ENCODE measurements at places on chromosomes 6 and 20.
A peak's percentile ranks its signal among the peaks of the same experiment; 100 is the strongest.

- H3K27me3 ChIP-seq = no peaks in the 10 kb centered on the region
- no peak for DNase-seq
- H3K4me3 ChIP-seq = no peak overlapping the region
- H3K36me3 ChIP-seq = peaks cover 6% of the 10 kb centered on the region
Observed at GRCh38 chr6:36539814-36540568, 7.3 kb downstream of the STK38 start.

DNA sequence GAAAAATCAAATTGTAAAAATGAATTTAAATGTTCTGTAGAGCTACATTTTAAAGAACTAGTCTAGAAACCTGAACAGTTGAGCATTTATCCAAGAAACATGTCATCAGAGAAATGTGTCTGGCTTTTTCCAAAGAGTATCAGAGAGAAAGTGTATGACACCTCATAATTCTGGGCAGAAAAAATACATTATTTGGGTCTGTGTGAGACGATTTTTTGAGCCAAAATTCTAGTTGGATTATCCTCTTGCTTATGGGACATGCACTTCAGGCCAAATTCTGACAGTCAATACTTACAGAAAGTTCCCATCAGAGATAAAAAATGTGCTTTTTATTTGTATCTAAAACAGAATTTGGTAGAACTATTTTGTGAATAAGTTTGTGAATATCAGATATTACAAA lies 1242.7 kb downstream of the EPHA7 start:
- no peaks in the 10 kb centered on the region for H3K36me3 ChIP-seq
- no peak overlapping the region for H3K27ac ChIP-seq
- DNase-seq = no peak
- H3K4me3 ChIP-seq = no peak overlapping the region
- H3K27me3 ChIP-seq = no peaks in the 10 kb centered on the region
- no peaks in the 10 kb centered on the region for H3K4me1 ChIP-seq

DNA sequence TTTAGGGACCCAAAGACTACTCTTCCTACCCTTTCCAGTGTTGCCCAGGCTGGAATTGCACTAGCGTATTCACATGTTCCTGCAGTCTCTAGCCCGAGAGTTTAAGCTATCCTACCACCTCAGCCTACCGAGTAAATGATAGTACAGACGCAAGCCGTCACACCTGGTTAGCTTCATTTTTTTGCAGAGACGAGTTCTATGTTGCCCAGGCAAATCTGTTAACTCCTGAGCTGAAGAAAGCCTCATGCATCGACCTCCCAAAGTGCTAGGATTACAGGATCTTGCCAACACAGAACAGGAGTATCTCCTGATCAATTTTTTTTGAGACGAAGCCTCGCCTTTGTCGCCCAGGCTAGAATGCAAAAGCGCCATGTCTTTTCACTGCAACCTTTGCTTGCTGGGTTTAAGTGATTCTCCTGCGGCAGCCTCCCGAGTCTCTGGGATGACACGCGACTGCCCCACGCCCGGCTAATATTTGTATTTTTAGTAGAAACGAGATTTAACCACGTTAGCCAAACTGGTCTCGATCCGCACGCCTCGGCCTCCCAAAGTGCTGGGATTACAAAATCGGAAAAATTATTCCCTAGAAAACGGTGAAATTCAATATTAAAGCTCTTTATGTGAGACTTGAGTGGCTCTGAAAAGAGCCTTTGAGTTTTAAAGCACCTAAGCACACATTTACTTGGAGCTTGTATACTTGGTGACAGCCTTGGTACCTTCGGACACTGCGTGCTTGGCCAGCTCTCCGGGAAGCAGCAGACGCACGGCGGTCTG lies 128.5 kb downstream of the HFE start:
- H3K4me3 ChIP-seq = peak overlapping the region; percentile 60
- H3K27ac ChIP-seq = peak overlapping the region; percentile 87
- peaks cover 2% of the 10 kb centered on the region for H3K4me1 ChIP-seq
- H3K27me3 ChIP-seq = no peaks in the 10 kb centered on the region

DNA sequence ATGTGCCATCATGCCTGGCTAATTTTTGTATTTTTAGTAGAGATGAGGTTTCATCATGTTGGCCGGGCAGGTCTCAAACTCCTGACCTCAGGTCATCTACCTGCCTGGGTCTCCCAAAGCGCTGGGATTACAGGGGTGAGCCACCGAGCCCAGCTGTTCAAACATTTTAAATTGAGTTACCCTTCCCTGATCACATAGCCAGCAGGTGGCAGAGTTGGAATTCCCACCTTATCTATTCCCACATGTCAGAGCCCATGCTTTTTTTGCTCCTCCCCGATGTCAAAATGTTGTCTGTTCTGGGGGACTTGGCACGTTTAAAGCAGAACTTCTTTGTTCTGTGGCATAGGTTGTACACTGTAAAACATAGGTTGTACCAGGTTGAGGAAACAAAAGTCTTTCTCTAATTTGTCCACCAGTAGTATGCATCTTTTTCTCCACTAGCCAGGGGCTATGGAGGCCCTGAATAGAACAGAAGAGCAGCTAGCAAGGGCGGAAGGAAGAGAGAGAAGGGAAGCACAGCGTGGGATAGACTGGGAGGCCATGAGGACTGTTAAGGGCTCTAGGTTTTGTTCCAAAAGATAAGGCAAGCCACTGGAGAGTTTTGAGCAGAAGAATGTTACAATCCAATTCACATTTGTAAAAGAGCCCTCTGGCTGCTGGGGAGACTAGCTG lies 7.3 kb upstream of the LBP start:
- no peak overlapping the region for H3K4me3 ChIP-seq
- no peaks in the 10 kb centered on the region for H3K4me1 ChIP-seq
- no peak overlapping the region for H3K27ac ChIP-seq
- no peak for DNase-seq

- H3K27me3 ChIP-seq = no peaks in the 10 kb centered on the region
- DNase-seq = peak; percentile 83
- H3K27ac ChIP-seq = no peak overlapping the region
- H3K4me1 ChIP-seq = no peaks in the 10 kb centered on the region
- no peak overlapping the region for H3K4me3 ChIP-seq
Observed at GRCh38 chr6:131400054-131400778, 172.8 kb upstream of the ARG1 start.

- H3K4me1 ChIP-seq = no peaks in the 10 kb centered on the region
- no peaks in the 10 kb centered on the region for H3K36me3 ChIP-seq
Observed at GRCh38 chr6:147514831-147515230, 6.3 kb downstream of the SAMD5 start.

- H3K36me3 ChIP-seq = no peaks in the 10 kb centered on the region
- peaks cover 2% of the 10 kb centered on the region for H3K27me3 ChIP-seq
- no peak overlapping the region for H3K4me3 ChIP-seq
- peaks cover 7% of the 10 kb centered on the region for H3K4me1 ChIP-seq
Observed at GRCh38 chr6:132251711-132252110, 149.6 kb downstream of the MOXD1 start.

- H3K36me3 ChIP-seq = no peaks in the 10 kb centered on the region
- no peaks in the 10 kb centered on the region for H3K4me1 ChIP-seq
- DNase-seq = no peak
- H3K27ac ChIP-seq = no peak overlapping the region
- peaks cover 5% of the 10 kb centered on the region for H3K27me3 ChIP-seq
Observed at GRCh38 chr20:44850272-44850671, 35.2 kb upstream of the YWHAB start.

DNA sequence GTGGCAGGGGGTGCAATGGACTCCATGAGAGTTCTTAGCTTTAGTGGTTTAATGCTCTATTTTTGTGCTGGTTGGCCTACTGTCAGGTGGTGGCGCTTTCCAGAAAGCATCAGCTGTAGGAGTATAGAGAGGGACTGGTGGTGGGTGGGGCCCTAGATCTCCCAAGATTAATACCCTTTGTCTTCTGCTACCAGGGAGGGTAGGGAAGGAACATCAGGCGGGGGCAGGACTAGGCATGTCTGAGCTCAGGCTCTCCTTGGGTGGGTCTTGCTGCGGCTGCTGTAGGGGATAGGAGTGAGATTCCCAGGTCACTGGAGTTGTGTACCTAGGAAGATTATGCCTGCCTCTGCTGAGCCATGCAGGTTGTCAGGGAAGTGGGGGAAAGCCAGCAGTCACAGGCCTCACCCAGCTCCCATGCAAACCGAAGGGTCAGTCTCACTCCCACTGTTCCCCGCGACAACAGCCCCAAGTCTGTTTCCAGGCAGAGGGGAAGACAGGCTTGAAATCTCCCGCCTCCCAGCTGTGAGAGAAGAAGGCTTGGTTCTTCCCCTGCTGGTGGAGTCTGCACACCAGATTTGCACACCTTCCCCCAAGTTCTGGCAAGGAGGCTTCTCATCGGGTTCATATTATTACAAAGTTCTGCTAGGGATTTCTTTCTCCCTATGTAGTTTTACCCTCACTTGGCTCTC lies 46.7 kb upstream of the PKIB start:
- H3K27me3 ChIP-seq = no peaks in the 10 kb centered on the region
- H3K4me3 ChIP-seq = no peak overlapping the region
- no peak overlapping the region for H3K27ac ChIP-seq
- no peaks in the 10 kb centered on the region for H3K4me1 ChIP-seq
- no peaks in the 10 kb centered on the region for H3K36me3 ChIP-seq
- no peak for DNase-seq

GRCh38 chr6:6556161-6556737 lies 32.3 kb upstream of the LY86 start:
- no peaks in the 10 kb centered on the region for H3K36me3 ChIP-seq
- H3K27ac ChIP-seq = no peak overlapping the region
- no peaks in the 10 kb centered on the region for H3K27me3 ChIP-seq
- H3K4me3 ChIP-seq = no peak overlapping the region
- H3K4me1 ChIP-seq = no peaks in the 10 kb centered on the region
- DNase-seq = no peak

GRCh38 chr6:81713205-81713604 lies 39.3 kb downstream of the TENT5A start:
- H3K27me3 ChIP-seq = no peaks in the 10 kb centered on the region
- no peak overlapping the region for H3K4me3 ChIP-seq
- no peak for DNase-seq
- H3K27ac ChIP-seq = no peak overlapping the region

GRCh38 chr20:34567892-34568865 lies 9.7 kb downstream of the MAP1LC3A start:
- no peaks in the 10 kb centered on the region for H3K4me1 ChIP-seq
- H3K27me3 ChIP-seq = no peaks in the 10 kb centered on the region
- H3K36me3 ChIP-seq = no peaks in the 10 kb centered on the region
- H3K4me3 ChIP-seq = no peak overlapping the region
- no peak for DNase-seq
- no peak overlapping the region for H3K27ac ChIP-seq

GRCh38 chr6:163702736-163703135 lies 288.2 kb downstream of the QKI start:
- no peak overlapping the region for H3K4me3 ChIP-seq
- H3K36me3 ChIP-seq = no peaks in the 10 kb centered on the region
- no peaks in the 10 kb centered on the region for H3K4me1 ChIP-seq
- H3K27ac ChIP-seq = no peak overlapping the region
- DNase-seq = no peak
- H3K27me3 ChIP-seq = no peaks in the 10 kb centered on the region

GRCh38 chr6:127085181-127085580 lies 33.3 kb upstream of the RSPO3 start:
- H3K27me3 ChIP-seq = no peaks in the 10 kb centered on the region
- H3K27ac ChIP-seq = no peak overlapping the region
- H3K4me3 ChIP-seq = no peak overlapping the region
- H3K4me1 ChIP-seq = no peaks in the 10 kb centered on the region

DNA sequence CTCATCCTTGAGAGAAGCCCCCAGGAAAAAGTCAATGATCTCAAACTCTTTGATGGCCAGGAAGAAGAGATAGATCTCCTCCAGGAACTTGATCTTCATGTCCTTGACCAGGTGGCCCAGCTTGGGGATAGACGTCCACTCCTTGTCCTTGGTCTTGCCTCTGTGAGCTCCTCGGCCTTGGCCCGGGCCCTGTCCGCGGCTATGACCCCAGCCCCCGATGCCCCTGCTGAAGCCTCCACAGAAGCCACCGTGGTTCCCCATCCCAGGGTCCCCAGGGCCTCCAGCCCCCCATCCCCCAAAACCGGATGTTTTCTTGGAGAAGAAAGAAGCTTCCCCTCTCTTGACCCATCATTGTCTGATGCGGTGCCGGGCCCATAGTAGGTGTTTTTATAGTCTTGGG lies 195.1 kb downstream of the ZMYND8 start:
- H3K27ac ChIP-seq = no peak overlapping the region
- peaks cover 3% of the 10 kb centered on the region for H3K27me3 ChIP-seq
- H3K4me1 ChIP-seq = no peaks in the 10 kb centered on the region
- no peaks in the 10 kb centered on the region for H3K36me3 ChIP-seq
- no peak overlapping the region for H3K4me3 ChIP-seq
- no peak for DNase-seq

DNA sequence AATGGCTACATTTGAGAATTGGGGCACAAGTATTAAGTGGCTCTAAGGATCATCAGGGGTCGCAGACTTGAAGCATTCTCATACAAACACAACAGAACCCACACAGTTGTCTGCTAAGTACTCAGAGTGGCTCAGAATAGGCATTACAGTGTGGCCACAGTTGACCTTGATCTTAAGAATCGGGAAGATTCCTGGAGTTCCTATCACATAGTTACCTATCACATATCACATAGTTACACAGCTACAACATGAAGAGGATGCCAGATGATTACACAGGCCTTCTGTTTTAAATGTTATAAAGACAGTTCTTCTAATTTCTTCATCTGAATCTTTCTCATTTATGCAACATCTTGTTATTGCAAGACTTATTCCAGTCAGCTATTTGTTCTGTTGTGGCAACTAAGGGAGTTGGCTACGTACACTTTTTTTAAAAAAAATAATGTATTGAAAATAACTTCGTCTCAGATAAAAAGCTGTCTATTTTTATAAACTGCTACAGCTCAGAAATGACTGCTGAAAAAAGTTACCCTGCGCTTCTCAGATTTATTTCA lies 129.0 kb downstream of the REV3L start:
- no peaks in the 10 kb centered on the region for H3K27me3 ChIP-seq
- no peak overlapping the region for H3K27ac ChIP-seq
- peaks cover 9% of the 10 kb centered on the region for H3K36me3 ChIP-seq

- H3K36me3 ChIP-seq = peaks cover 7% of the 10 kb centered on the region
- H3K27me3 ChIP-seq = no peaks in the 10 kb centered on the region
- H3K4me1 ChIP-seq = peaks cover 6% of the 10 kb centered on the region
- no peak for DNase-seq
Observed at GRCh38 chr20:37379967-37380828, 34.3 kb downstream of the SRC start.

- no peaks in the 10 kb centered on the region for H3K4me1 ChIP-seq
- no peaks in the 10 kb centered on the region for H3K27me3 ChIP-seq
- H3K4me3 ChIP-seq = peak overlapping the region; percentile 52
- peak overlapping the region; percentile 58 for H3K27ac ChIP-seq
Observed at GRCh38 chr6:26232940-26233648, 131.9 kb upstream of the BTN3A2 start.

- DNase-seq = no peak
- no peaks in the 10 kb centered on the region for H3K4me1 ChIP-seq
- H3K4me3 ChIP-seq = no peak overlapping the region
- H3K27me3 ChIP-seq = no peaks in the 10 kb centered on the region
Observed at GRCh38 chr20:32695089-32695488, 21.3 kb upstream of the C20orf203 start.
